ENCODE measurements at places on chromosomes 5 and 9.

DNA sequence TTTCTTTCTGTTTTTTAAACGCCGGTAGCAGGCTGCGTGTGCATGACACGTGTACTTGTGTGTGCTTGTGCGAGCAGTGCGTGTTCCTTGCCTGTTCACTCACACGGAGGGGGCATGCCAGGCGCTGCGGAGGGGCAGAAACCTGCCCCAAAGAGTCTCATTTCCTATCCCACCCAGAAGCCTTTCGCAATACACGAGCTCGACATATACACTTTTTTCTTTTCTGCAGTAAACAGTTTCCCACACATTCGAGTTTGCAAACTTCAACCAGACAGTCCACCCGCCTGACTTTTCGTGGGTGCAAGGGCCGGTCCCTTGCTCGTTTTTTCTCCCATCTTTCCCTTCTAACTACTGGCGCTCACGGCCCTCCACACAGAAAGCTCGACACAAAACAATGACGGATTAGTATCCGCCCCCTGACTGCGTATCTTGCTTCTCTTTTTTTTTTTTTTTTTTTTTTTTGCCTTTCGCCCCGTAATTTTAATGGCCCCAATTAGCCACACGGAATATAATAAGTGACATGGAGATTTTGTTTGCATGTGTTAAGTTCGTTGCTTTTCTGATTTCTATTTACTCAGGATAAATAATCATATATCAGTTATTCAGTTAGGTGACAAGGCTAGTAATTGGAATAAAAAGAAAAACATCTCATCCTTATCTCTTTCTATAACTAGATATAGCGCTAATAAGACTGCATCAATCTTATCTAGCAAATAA lies 5.3 kb upstream of the OTP start:
- no peak for DNase-seq

- DNase-seq = no peak
Measured at GRCh38 chr9:33293782-33294181, 3.5 kb downstream of the NFX1 start.

- DNase-seq = no peak
Measured at GRCh38 chr9:78971540-78971939, 600.2 kb upstream of the TLE4 start.

- no peak for DNase-seq
Measured at GRCh38 chr5:38692346-38692745, 135.9 kb upstream of the LIFR start.

GRCh38 chr9:124840300-124840833 lies 12.9 kb upstream of the WDR38 start:
- DNase-seq = no peak

DNA sequence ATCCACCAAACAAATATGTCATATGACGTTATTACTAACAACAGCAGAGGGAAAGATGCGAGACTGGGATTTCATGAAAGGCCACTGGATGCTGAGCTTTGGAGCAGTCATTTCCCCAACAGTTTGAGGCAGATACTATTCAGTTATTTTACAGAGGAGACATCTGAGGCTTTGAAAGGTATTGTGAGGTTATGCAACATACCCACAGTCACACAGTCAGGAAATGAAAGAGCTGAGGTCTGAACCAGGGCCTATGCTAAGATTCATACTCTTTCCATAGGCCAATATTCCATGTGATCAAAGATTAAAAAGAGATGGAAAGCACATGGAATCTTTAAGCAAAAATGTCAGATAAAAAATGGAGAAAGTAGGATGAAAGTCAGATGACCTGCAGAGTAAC lies 63.0 kb downstream of the LPAR1 start:
- no peak for DNase-seq

GRCh38 chr5:180390441-180391190 lies 37.5 kb upstream of the GFPT2 start:
- no peak for DNase-seq

- no peak for DNase-seq
Measured at GRCh38 chr5:60700416-60700757, 421 bp upstream of the DEPDC1B start.

- DNase-seq = no peak
Measured at GRCh38 chr9:81513059-81513458, 176.3 kb downstream of the TLE1 start.

- DNase-seq = no peak
Measured at GRCh38 chr5:78509145-78509865, 139.3 kb downstream of the LHFPL2 start.

- no peak for DNase-seq
Measured at GRCh38 chr5:159849437-159850083, 66.7 kb upstream of the ADRA1B start.

DNA sequence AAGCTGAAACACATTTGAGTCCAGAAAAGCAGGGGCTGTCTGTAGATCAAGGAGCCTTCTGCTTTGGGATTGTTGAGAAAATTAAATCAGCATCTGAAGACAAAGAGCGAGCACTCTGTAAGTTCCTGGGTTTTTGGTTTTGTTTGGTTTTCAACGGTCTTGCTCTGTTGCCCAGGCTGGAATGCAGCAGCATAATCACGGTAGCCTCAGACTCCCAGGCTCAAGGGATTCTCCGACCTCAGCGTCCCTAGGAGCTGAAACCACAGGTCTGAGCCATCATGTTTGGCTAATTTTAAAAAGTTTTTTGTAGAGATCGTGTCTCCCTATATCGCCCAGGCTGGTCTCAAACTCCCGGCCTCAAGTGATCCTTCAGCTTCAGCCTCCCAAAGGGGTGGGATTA lies 266.5 kb upstream of the ADAMTS16 start:
- DNase-seq = no peak

- DNase-seq = no peak
Measured at GRCh38 chr5:12488161-12488560, 583.9 kb upstream of the CTNND2 start.

- DNase-seq = no peak
Measured at GRCh38 chr5:84148651-84149050, 236.0 kb downstream of the EDIL3 start.

DNA sequence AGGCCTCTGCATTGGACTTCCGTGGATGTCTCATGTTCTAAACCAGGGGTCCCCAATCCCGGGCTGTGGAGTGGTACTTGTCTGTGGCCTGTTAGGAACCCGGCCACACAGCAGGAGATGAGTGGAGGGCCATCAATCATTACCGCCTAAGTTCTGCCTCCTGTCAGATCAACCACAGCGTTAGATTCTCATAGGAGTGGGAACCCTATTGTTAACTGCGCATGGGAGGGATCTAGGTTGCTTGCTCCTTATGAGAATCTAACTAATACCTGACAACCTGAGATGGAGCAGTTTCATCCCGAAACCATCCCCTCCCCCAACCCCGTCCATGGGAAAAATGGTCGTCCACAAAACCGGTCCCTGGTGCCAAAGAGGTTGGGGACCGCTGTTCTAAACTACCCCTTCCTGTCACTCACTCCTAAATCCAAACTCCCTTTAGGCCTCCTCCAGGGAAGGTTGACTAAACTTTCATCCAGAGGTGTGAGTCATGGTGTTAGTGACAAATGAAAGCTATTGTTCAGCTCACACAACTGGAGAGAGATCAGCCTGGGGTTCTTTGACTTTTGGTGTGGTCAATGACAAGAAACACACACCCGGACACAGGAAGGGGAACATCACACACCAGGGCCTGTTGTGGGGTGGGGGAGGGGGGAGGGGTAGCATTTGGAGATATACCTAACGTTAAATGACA lies 9.5 kb downstream of the KCNV2 start:
- DNase-seq = no peak

DNA sequence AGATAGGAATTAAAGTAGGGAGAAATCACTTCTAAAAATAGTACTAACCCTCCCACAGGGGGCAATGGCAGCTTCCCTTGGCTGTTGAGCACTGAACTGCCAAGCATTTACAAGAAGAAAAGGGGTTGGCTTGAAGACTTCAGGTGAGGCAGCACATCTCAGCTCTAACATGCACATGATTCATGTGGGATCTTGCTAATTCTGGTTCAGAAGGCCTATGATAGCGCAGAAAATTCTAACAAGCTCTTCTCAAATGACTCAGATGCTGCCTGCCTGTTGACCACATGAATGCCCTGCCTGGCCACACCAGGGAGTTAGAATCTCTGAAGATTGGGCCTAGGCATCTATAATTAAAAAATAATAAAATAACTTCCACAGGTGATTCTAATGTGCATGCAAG lies 22.6 kb downstream of the CD180 start:
- no peak for DNase-seq

- DNase-seq = no peak
Measured at GRCh38 chr9:136007934-136008692, 46.9 kb upstream of the UBAC1 start.

- no peak for DNase-seq
Measured at GRCh38 chr5:146797658-146798057, 80.9 kb downstream of the PPP2R2B start.

GRCh38 chr9:98929895-98930341 lies 13.8 kb upstream of the COL15A1 start:
- DNase-seq = no peak

DNA sequence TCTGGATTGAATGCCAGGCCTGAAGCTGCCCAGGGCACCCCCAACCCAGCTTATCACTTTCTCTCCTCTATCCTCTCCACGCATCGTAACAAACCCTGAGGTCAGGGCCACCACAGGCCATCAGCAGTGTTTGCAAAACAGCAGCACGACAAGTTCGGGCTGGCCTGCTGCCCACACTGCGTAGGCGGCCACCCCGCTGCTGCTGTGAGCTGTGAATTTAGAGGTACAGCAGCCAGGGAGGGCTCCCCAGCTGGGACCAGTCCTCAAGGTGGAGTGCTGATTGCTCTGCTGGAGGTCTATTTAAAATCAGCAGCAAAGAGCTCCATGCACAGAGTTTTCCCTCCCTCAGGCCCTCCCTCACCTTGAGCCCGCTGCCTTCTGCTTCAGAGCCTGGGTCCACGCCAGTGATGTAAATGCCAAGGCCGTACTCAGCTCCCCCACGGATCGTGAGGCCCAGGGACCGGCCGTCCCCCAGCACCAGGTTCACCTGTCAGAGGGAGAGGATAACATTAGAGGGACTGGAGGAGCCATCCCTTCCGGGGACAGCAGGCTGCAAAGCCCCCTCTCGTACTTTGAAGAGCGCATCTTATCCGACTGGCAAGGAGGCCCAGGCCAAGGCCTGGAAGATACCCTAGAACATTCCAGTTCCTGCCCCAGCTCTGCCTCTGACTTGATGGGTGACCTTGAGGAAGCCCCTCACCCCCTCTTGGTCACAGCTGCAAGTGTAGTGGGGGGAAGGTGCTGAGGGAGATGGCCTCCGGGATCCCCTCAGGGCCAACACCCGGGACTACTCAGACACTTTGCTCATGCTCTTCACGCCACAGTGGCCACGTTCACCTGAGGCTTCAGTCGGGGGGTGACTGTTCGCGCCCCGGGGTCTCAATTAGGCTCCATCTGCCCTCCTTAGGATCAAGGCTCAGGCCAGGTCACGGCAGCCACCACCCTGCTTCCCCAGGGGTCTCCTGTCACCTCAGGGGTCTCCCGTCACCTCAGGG lies 39.1 kb downstream of the WHRN start:
- no peak for DNase-seq

- DNase-seq = no peak
Measured at GRCh38 chr5:128674837-128675446, 136.9 kb upstream of the FBN2 start.

GRCh38 chr5:138149530-138149929 lies 10.3 kb upstream of the NME5 start:
- DNase-seq = no peak

GRCh38 chr9:26112724-26113123 lies 434.5 kb upstream of the TUSC1 start:
- DNase-seq = no peak

- DNase-seq = peak; percentile 78
Measured at GRCh38 chr9:97529363-97530076, 28.1 kb downstream of the TMOD1 start.

- DNase-seq = no peak
Measured at GRCh38 chr5:66956439-66956838, 240.2 kb downstream of the CD180 start.

DNA sequence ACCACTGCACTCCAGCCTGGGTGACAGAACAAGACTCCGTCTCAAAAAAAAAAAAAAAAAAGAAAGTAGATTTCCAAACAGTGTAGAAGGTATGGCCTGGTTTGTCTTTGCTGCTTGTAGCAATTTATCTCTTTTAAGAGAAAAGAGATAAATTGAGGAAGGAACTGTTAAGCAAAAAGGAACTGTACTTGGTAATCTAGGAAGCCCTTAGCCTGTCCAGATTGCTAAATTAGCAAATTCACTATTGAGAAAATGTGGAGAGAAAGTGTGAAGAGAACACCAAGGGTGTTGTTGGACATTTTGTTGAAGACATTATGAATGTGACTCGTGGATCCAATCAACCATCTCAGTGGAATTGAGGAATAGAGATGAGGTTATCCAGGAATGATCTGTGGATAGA lies 13.0 kb upstream of the SUSD3 start:
- no peak for DNase-seq

DNA sequence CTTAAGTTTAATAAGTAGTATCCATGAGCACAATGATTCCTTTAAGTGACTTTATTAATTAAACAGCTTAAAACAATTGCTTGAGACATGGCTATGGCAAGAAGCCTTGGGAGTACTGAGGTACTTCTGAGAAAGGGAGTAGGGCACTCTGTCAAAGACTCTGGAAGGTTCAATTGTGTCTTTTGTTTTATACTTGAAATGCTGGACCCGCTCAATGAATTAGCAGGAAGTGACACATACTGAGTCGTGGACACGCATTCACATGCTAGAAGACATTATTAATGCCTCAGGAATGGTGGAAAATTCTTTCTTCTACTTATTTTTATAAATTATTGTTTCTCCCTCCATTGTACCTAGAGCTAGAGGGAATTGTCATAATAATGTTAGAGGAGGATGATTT lies 347.3 kb upstream of the ZNF608 start:
- DNase-seq = no peak

- no peak for DNase-seq
Measured at GRCh38 chr9:72751541-72751940, 201.3 kb downstream of the ALDH1A1 start.

GRCh38 chr5:60992871-60993270 lies 47.9 kb downstream of the NDUFAF2 start:
- no peak for DNase-seq

DNA sequence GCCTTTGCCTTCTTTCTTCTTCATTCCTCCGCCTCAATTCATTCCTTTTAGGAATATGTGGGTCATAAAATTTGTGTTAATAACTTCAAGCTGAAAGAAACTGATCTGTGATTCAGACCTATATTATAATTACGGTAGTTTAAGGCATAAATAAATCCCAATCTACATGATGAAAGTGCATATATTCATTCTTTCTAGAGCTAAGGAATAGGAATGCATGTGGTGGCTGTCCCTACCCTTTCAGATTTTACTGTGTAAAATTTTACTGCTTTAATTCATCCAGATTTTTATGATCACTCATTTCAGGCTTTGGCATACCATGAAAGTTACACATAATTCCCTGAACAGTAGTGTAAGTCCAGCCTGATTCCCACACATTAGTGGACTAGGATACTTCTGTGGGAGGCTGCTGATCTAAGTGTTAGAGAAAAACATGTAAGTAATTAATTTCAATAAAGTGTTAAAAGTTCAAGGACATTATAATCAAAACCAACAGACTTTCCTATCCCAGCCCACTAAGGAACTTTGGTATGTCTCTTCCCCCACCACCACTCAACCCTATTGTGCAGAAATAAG lies 83.1 kb downstream of the HINT1 start:
- DNase-seq = no peak

Data from GM12878 (cell line).